ENCODE measurements at places on chromosomes 11 and 22.
A peak's percentile ranks its signal among the peaks of the same experiment; 100 is the strongest.

GRCh38 chr11:70416881-70417280 lies 18.6 kb downstream of the CTTN start:
- no peak for DNase-seq

- no peak for DNase-seq
Observed at GRCh38 chr22:30332551-30332950, 5.8 kb upstream of the TBC1D10A start.

DNA sequence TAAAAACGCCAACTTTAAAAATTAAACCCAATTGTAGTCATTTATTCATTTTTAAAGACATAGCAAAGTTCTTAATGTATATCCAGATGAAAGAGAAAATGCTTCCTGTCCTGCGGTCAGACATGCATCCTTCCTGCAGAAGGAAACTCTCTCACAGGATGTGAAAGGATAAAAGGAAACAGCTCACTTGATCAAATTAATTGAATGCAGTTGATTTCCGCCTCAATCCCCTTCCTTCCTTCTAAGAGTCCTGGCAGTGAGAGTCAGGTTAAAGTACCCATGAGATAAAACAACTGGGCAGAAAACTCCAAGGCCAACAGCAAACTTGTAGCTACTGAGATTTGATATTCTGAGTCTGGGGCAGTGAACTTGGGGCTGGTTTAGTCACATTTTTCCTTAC lies 38.5 kb downstream of the CWC15 start:
- no peak for DNase-seq

- DNase-seq, result no peak
Observed at GRCh38 chr11:113147249-113147648, 167.1 kb upstream of the TTC12 start.

DNA sequence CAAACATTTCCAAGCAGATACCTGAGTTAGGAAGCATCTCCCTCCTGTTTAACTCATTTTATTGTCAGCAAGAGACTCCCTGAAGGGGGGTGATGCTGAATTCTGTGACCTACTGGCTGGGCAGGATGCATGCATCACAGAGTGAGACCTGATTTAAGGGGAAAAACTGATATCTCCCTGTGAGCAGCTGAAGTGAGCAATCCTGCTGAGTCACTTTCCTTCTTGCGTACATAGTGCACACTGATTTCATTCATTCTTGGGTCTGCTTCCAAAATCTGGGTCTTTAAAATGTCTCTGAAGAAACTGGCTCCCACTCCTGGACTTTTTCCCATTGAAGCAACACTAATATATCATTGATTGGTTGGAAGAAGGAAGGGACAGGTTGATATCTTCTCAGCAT lies 23.3 kb downstream of the P4HA3 start:
- DNase-seq, result no peak

DNA sequence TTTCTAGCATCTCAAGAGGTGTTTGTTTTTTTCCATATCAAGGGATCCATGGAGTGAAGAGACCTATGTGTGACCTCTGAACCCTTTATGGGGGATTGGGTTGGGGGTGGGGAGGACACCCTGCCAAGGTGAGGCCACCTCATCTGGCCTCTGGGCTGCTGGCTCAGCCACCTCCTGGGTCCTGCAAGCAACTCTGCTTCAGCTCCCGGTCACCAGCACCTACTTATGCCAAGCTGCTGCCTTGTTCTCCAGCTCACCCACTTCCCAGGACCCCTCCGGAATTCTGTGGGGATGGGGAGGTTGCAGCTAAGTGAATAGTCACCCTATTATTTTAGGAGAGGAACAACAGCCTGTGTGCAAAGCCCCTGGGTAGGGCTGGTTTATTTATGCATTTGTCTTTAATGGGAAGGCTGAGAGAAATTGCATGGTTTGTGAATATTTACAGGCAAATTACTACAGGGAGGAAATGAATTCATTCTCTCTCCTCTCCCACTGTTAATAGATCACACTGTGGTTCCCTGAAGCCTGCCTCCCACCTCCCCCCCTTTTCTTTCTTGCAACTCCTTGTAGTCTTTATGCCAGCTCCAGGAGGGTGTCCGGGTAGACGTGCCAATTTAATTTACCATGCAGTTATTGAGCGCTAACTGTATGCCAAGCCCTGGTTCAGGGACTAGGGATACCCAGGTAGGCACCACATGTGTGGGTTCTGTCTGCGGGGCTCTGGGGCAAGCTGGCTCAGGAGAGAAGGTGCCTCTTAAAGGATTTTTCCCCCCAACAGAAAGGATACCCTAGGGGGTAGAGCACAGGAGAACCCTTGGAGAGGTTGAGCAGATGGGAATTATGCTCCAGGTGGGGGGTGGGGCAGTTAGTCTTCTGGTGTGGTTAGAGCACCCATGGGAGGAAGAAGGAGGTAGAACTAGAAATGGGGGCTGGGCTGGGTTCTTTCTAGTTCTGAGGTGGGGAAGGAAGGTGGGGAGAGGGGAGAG lies 50.7 kb downstream of the TSPAN18 start:
- DNase-seq, result no peak

DNA sequence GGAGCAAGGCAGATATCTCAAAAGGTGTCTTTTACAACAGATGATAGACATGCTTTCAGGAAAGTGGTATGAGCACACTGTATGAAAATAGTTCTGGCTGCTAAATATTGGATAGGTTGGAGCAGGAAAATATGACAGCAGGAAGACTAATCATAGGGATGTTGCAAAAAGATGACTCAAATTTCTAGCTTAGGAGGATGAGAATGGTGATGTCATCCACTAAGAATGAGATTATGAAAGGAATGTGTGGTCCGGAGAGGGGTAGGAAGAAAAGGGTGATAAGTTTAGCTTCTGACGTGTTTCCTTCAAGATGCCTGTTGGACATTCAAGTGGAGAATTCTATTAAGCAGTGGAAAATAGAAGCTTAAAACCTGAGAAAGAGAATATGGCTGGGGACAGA lies 46.4 kb downstream of the RCN1 start:
- no peak for DNase-seq

DNA sequence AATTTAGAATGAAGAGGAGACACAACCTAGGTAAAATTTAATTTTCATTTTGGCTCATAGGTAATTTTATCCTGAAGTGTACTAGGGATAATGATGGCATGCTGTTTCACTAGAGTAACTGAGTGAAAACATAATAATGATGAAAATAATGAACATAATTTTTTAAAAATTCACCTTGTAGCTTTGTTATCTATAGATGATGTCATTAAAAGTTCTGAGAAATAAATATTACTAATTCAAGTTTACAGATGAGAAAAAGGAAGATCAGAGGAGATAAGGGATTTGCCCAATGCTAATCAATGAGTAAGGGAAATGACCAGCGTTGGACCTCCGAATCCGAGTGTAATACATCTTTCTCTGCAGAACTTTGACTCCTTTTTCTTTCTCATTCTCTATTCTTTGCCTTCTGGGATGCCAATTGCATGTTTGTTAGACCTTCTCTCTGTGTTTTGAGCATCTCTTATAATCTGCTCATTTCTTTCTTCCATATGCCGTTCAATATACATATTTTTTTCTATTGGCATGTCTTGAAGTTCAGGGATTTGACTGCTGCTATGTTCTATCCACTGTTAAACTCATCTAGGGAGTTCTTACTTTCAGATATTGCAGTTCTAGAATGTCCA lies 186.5 kb downstream of the SNX19 start:
- DNase-seq, result no peak

DNA sequence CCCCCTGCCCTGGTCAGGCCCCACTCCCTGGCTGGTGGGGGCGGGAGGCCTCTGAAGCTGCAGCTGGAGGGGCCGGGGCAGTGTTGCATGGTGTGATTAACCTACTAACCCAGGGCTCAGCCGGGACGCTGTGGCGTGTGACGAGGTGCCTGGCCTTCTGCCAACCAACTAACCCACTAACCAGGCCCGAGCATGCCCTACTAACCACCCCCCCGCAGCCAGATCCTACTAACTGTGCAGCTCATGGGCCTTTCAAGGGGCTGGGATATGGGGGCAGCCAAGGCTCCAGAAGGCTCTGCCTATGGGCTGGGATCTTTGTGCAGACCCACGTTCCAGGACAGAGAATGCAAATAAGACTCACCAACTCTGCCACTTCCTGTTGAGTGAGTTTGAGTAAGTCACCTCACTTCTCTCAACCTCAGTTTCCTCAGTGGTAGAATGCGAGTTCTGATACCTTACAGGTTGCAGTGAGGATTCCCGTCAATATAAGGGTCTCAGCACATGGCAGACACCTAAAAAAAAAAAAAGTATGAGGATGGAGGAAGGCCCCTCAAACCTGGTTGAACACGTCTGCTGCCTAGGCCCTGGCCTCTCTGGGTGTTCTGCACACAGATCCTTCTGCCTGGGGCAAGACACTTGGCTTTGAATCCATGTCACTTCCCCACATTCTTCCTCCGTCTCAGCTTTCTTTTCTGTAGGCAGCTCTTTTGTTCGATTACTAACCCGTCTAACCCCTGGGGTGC lies 14.1 kb downstream of the MIAT start:
- DNase-seq, result peak; percentile 44
